ENCODE measurements at places on chromosomes 6 and 20. TPM values are rescaled to one million over a fixed set of nuclear protein-coding genes. Genes with fewer than 3 reads are reported as not detected.

The RBM39 gene
- polyA plus RNA-seq, result 55.2 TPM

DNA sequence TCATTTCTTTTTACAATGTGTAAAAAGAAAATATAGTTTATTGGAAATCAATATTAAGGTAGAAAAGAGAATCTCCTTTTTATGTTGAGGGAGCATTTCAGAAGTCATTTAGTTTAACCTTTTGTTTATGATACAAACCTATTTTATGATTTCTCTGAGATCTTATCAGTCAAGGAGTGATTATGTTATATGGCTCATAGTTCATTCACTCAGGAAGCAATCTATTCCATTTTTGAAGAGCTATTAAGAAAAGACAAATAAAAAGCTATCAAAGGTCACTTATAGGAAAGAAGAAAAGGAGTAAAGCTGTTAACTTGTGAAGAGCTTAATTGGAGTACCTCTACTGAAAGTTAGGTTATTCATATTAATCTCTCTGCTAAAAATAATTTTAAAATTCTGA lies 526.6 kb upstream of the JAG1 start:
- no peak for DNase-seq

- no peak for DNase-seq
Observed at GRCh38 chr20:38266426-38266825, 5.9 kb upstream of the KIAA1755 start.

DNA sequence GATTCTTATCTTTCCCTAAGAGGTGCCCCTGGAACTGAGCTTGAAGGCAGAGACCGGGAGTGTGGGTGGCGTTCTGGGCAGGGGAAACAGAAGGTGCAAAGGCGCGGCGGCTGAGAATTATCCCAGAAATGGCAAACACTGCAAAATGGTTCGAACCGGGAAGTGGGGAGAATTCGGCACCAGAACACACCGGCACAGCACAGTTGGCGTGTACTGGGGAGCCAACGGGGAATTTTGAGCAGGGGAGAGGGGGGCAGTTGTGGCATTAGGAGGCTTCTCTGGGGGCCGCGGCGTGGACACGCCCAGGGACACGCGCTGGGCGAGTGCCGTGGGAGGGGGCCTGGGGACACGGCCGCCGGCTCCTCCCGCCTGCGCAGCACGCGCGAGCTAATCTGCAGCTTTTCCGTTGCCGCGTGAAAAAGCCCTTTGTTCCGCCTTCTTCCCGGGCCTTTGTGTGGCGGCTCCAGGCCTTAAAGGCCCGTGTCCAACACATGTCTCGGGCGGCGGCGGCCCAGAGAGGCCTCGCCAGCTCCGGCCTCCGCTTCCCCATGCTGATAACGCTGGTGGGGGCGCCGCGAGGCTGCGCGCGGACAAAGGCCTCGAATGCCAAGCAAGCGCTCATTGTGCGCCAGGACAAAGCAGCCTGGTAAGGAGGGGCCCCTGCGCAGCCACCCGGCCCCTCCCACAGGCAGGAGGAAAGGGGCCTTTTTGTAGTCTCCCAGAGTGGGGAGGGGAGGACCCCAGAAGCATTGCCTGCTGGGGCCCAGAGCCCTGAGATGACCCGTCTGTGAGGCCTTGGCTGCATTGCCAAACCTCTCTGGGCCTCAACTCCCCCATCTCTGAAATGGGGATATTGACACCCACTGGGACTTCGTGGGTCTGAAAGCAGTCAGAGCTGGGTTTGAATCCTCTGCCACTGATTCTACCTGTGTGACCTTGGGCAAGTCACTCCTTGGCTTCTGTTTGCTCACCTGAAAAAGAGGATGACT lies 82.8 kb downstream of the CD40 start:
- no peak for DNase-seq

- DNase-seq, result no peak
Observed at GRCh38 chr20:19874040-19874727, 116.1 kb downstream of the RIN2 start.

The MTFR2 gene
- polyA plus RNA-seq, result 10.7 TPM

GRCh38 chr20:62751551-62752150 lies 43.0 kb downstream of the NTSR1 start:
- DNase-seq, result no peak

The DSTN gene
- polyA plus RNA-seq, result 21.9 TPM

The AKIRIN2 gene
- polyA plus RNA-seq, result 35.6 TPM

- DNase-seq, result peak; percentile 53
Observed at GRCh38 chr6:168133168-168133561, 54.2 kb upstream of the FRMD1 start.

GRCh38 chr6:148649454-148649963 lies 97.3 kb upstream of the UST start:
- DNase-seq, result no peak

The SLC22A16 gene
- polyA plus RNA-seq, result not detected

- DNase-seq, result peak; percentile 71
Observed at GRCh38 chr6:44217332-44218143, 812 bp downstream of the MYMX start.

DNA sequence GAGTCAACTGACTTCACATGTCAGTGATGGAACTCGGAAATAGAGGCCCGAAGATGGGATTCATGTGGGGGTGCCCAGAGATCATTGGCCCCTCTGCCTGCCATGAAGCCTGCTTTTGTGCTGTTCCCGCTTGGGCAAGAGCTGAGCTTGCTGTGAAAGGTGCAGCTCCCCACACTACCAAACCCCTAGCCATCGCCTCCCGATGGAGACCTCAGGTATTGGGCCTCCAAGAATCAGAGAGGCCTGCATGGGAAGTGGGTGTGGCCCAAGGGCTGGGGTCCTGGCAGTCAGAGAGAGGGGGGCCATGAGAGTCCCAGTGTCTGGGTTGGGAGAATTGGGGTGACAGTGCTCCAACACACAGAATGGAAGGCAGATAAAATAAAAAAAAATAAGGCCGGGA lies 160.9 kb downstream of the SOD2 start:
- no peak for DNase-seq

The SRPK1 gene
- 17.2 TPM for polyA plus RNA-seq

The EYA4 gene
- 0.06 TPM for polyA plus RNA-seq
